Left hindlimb (tissue), 1 donor: ENCODE measurements at places on chromosomes 7 and 10.

DNA sequence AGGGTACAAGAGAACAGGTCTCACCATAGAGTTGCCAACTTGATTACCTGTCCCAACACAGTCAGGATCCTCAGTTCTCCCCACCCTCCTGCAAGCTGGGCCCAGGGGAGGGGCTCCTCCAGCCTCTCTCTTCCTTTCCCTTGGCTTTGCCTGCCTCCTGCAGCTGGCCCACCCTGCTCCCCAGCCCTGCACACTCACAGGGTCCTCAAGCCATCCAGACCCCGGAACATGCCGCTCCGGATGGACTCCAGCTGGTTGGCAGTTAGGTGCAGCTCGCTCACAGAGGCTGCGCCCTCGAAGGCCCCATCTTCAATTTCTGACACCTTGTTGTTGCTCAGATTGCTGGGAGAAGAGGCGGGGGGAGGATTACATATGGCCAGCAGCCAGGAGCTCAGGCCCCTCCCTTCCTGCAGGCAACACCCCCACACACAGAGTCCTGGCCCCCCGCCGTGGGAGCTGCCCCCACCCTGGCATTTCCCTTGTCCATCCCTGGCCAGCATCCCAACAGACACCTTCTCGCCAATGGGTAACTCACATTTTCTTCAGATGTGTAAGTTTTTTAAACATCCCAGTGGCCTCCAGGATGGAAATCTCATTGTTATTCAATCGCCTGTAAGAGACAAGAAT is 139.2 kb downstream of the SLIT1 start:
- no peak for DNase-seq

DNA sequence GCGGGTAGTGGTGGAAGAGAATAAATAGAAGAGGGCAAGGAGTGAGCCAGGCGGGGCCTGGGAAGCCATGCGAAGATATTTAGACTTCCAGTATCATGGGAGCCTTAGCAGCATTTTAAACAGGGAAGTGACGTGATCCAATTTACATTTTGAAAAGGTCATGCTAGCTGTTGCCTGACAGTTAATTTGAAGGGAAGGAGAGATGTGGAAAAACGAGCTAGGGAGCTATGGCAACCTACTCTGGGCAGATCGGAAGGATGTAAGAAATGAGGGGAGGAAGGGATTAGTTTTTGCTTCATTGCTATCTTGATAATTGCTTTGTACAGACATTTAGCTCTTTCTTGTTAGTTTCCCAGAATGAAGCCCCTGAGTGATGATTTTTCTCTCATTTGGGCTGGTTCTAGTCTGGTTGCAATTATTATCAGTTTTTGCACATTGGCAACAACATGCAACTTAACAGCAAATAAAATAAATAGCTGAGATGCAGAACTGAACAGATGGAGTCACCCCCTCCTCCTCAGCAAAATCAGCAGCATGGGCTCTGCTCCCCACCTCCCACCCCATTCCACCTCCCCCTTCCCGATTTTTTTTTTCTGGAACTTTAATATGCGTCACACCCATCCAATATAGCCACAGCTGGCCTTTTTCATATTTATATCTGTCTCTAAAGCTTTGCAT is 13.0 kb upstream of the CALU start:
- no peak for DNase-seq

DNA sequence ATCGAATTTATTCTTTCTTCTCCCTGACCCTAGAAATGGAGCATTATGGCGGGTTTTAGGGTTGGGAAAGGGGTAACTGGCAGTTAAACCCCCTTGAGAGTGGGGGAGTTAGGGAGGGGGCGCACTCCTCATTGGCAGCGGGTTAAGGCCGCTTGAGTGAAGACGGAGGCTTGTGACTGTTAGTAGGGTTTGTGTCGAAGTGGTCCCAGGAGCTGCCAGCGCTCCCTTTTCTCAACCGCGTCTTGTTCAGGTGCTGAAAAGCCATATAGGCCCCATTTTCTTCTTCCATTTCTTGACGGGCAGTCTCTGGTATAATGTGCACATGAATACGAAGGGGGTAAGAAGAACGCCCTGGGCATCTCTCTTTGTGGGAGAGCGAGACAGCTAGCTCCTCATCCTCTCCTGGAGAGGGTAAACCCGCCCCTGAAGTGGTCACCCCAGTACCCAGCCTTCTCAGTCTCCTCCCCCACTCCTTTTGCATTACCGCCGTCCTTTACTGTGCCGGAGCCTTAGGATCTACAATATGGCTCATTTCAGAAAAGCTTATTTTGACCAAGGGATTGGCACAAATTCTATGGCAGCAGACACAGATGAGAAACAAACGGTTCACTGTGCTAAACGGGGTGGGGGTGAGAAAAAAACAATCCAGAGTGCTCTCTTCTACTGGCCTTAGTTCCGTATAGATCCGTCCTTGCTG is 836 bp downstream of the KMT2E start:
- peak; percentile 66 for DNase-seq

DNA sequence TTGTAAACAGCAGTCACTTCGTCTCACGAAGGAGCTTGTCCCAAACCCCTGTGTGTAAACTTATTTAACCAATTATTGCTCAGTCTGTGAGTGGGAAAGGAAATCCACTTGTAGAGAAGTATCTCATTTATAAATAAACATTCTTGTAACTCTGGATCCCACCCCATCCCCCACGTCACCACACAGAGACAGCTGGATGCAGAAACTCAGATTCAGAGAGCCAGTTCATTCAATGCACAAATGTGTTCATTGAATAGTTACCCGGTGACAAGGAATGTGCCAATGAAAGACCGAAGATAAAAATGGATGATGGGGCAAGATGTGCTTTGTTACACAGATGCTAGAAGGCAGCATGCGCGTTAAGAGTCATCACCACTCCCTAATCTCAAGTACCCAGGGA is 8.3 kb upstream of the OCM start:
- DNase-seq: no peak
